Heart right ventricle (tissue), 16 donors: ENCODE measurements at places on chromosomes 5 and 9. TPM values are rescaled to one million over a fixed set of nuclear protein-coding genes. Genes with fewer than 3 reads are reported as not detected.

DNA sequence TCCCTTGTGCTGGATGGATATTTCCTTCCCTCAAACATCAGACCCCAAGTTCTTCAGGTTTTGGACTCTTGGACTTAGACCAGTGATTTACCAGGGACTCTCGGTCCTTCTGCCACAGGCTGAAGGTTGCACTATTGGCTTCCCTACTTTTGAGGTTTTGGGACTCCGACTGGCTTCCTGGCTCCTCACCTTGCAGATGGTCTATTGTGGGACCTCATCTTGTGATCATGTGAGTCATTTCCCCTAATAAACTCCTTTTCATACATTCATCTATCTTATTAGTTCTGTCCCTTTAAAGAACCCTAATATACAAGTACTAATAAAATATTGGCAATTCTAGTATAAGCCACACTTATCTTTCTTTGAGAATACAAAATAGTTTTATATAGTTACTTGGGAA lies 1078.9 kb downstream of the CDH12 start:
- no peaks in the 10 kb centered on the region for H3K27me3 ChIP-seq
- DNase-seq: no peak
- H3K4me3 ChIP-seq: no peak overlapping the region
- H3K27ac ChIP-seq: no peak overlapping the region
- H3K36me3 ChIP-seq: no peaks in the 10 kb centered on the region

DNA sequence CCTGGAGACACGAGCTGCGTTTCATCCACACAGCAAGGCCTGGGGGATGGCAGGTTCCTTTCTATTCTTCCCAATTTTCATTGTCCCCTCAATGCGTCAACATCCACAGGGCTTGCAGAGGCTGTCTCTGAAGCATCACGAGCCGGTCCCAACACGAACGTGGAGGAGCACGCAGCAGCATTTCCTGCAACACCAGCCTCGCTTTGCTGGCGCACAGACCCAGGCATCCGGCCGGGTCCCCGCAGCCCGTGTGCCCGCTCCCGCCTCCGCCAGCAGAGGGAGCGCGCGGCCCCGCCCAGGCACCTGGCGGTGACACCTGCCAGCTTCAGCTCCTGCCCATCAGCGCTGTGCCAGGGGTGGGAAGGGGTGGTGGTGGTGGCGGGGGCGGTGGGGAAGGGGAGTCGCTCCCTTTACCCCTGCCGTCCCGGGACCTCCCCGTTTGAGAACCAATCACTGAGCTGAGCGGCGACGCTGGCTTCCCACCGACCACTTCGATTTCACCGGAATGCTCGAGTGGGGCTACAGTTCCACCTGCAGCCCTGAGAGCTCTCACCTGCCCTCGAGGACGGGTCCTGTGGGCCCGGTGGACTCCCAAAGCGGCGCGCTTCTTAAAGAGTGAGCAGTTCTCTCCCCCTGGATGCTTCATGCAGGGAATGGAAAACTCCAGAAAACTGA lies 464.5 kb downstream of the ICE1 start:
- H3K4me1 ChIP-seq: no peaks in the 10 kb centered on the region
- H3K27me3 ChIP-seq: peaks cover 20% of the 10 kb centered on the region
- DNase-seq: no peak
- no peak overlapping the region for H3K4me3 ChIP-seq
- no peaks in the 10 kb centered on the region for H3K36me3 ChIP-seq

DNA sequence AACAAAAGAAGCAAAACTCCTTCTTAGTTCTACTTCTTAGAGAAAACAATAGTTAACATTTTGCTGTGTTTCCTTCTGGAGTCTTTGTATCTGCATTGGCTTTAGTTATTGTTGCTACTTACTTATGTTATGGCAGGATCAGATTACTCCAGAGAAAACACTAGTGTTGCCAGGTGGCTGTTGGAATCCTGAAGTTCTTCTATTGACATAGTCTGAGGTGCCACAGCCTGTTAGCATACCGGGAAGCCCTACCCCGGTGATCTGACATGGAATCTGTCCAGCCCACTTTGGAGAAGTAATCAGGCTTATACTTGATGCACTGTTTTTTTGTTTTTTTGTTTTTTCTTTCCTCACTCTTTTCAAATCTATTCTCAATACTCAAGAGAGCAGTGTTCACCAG lies 68.5 kb upstream of the CEP78 start:
- no peaks in the 10 kb centered on the region for H3K36me3 ChIP-seq
- H3K4me3 ChIP-seq: no peak overlapping the region
- no peak for DNase-seq
- H3K27me3 ChIP-seq: no peaks in the 10 kb centered on the region

The RASGRF2 gene
- 4.7 TPM for total RNA-seq

DNA sequence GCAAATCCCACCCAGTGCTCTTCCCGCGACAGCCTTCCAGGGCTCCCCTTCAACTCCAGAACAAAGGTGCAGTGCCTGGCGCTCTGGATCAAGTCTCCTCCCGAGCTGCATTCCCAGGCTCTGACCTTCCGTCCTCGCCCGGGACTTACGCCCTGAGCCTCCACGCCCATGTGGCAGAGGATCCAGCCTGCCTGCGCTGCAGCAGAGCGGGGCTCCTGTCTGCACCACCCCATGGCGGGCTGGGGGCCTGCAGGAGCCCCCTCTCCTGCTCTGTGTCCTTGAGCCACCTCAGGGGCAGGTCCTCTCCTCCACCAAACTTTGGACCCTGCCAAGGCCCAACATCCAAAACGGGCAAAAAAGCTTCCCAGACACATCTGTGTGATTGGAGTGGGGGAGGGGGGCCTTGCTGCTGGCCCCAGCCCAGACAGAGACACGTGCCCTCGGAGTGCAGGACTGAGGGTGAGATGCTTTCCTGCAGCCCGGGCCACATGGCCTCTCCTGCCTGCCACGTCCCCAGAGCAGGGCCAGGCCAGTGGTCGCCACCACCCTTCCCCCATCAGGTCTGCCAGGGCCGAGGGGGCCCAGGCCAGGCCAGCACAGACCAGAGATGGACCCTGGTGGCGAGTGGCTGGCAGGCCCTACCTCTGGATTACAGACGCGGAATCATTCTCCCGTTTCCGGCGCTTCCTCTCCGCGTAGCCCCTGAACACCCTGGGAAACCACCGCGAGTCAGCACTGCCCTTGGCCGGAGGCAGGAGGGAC lies 4.4 kb downstream of the NSMF start:
- no peak for DNase-seq
- H3K36me3 ChIP-seq: peaks cover 35% of the 10 kb centered on the region
- no peaks in the 10 kb centered on the region for H3K27me3 ChIP-seq
- no peak overlapping the region for H3K27ac ChIP-seq
- peaks cover 32% of the 10 kb centered on the region for H3K4me1 ChIP-seq
- peak overlapping the region; percentile 53 for H3K4me3 ChIP-seq

DNA sequence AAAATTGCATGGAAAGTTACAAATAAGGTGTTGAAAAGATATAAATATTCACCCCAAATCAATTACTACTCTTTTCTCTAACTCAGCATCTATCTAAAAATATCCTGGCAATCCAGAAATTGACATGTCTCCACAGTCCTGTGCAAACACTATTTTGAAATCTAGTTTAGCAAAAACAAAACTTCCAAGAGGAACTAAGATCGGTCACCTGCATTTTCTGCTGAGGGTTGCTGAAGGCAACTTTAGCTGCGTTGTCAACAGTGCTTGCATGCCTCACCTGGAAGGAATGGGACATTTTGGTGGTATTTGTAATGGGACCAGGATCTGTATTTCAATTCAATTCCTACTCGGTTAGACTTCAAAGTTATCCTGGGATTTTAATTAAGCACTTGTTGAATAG lies 398.3 kb downstream of the NTRK2 start:
- H3K27me3 ChIP-seq: no peaks in the 10 kb centered on the region
- no peaks in the 10 kb centered on the region for H3K36me3 ChIP-seq
- no peak overlapping the region for H3K27ac ChIP-seq
- no peak overlapping the region for H3K4me3 ChIP-seq

The PTPDC1 gene
- 10.5 TPM for total RNA-seq

The PDE6A gene
- 0.17 TPM for total RNA-seq

DNA sequence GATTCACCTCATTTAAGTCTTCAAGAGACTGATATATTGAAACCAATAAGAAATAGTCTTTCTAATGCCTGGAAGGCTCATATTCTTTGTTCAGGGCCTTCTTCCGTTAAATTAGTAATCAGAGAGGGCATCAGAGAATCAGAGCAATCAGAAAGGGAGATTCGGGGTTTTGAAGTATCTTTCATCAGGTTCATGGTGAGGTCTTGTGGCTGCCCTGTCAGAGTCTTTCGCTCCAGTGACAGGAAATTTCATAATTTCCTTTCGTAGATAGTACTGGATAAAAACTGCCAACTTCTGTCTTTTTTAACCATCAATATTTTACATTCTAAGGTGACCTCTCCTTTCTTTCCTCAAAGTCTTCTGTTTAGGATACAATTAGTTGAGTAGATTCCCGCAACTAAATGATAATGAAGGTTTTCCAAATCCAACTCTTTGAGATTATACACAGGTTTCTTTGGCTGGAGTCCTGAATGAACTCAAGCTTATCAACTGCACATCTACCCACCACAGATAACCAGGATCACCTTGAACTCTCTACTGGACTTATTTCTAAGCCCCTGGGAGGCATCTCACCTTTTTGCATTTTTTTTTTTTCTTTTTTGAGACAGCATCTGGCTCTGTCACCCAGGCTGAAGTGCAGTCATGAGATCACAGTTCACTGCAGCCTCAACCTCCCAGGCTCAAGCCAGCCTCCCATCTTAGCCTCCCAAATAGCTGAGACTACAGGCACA lies 5.5 kb downstream of the IL31RA start:
- H3K27me3 ChIP-seq: no peaks in the 10 kb centered on the region
- H3K4me3 ChIP-seq: no peak overlapping the region
- H3K4me1 ChIP-seq: peaks cover 5% of the 10 kb centered on the region
- H3K27ac ChIP-seq: no peak overlapping the region

The AGXT2 gene
- not detected for total RNA-seq

The SPAG8 gene
- total RNA-seq: 0.86 TPM

- no peaks in the 10 kb centered on the region for H3K4me1 ChIP-seq
- no peak overlapping the region for H3K27ac ChIP-seq
- no peaks in the 10 kb centered on the region for H3K36me3 ChIP-seq
- H3K4me3 ChIP-seq: no peak overlapping the region
These were observed 12.7 kb downstream of the OR1L6 start for GRCh38 chr9:122754825-122755224.

The PFN3 gene
- not detected for total RNA-seq

DNA sequence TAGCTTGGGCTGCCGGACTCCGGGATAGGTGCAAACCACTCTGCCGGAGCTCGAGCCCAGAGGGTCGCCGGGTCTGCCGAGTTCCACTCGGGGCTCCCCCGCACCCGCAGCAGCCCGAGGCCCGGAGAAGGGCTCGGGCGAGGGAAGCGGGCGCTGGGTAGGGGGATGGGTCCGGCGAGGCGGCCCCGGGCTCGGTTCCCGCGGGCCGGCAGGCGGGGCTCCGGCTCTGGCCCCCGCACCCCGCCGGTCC lies 507 bp downstream of the RICTOR start:
- H3K27ac ChIP-seq: peak overlapping the region; percentile 99
- DNase-seq: no peak
- H3K27me3 ChIP-seq: no peaks in the 10 kb centered on the region
- H3K36me3 ChIP-seq: peaks cover 11% of the 10 kb centered on the region

DNA sequence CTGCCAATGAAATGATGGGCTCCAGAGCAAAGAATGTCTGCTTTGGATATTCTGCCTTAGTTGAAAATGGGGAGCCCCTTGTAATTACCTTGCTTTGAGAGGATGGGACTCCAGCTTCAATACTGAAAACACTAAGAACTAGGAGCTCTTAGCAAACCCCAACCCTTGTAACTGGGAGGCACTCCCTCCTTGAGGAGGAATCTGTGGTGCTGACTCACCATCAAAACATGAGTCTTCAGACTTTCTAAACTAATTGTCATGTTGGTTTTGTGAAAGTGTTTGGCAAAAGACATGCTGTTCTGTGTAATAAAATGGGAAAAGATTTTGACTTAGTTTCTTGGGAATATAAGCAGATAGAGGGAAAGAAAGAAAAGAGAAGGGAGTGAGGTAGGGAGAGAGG lies 91.9 kb upstream of the PTPRD start:
- no peak for DNase-seq
- H3K27ac ChIP-seq: no peak overlapping the region
- no peaks in the 10 kb centered on the region for H3K36me3 ChIP-seq
- no peaks in the 10 kb centered on the region for H3K27me3 ChIP-seq
- H3K4me1 ChIP-seq: no peaks in the 10 kb centered on the region

DNA sequence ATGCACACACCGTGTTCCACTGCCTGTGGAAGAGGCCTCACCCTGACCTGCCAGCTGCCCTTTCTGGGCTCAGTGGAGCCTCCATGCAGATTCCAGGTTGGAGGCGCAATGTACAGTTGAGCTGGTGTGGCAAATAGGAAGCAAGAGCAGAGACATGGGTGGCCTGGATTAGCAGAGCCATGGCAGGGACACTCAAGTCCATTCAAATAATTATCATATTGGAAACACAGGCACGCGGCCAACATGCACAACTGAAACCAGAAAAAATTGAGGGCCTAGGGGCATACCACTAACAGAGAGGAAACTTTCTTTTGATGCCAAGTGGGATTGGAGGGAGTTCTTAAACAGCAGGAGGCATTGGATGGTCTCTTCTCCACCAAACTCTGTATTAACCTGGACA lies 35.8 kb downstream of the OTULINL start:
- no peaks in the 10 kb centered on the region for H3K27me3 ChIP-seq
- DNase-seq: no peak
- H3K4me3 ChIP-seq: no peak overlapping the region
- no peak overlapping the region for H3K27ac ChIP-seq
- H3K4me1 ChIP-seq: no peaks in the 10 kb centered on the region

The HTR1A gene
- total RNA-seq: not detected

GRCh38 chr5:88875341-88876234 lies 7.4 kb downstream of the MEF2C start:
- DNase-seq: no peak
- H3K36me3 ChIP-seq: peaks cover 6% of the 10 kb centered on the region
- no peaks in the 10 kb centered on the region for H3K27me3 ChIP-seq
- peaks cover 3% of the 10 kb centered on the region for H3K4me1 ChIP-seq

DNA sequence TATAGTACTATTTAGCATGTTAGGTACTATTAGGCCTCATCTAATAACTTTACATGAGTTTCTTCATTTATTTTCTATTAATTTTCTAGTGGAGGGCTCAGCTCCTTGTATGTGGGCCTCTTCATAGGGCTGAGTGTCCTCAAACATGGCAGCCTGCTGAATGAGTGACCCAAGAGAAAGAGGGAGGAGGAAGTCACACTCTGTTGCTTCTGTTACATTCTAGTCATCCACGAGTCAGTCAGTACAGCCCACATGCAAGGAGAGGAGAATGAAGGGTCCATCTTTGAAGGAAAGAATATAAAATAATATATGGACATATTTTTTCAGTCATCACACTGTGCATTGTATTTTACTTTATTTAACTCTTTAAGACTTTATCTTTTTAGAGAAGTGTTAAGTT lies 66.6 kb upstream of the NR3C1 start:
- no peak for DNase-seq
- H3K36me3 ChIP-seq: no peaks in the 10 kb centered on the region
- peaks cover 17% of the 10 kb centered on the region for H3K4me1 ChIP-seq
- no peak overlapping the region for H3K27ac ChIP-seq

- H3K4me1 ChIP-seq: no peaks in the 10 kb centered on the region
- no peaks in the 10 kb centered on the region for H3K27me3 ChIP-seq
- no peak for DNase-seq
- H3K36me3 ChIP-seq: no peaks in the 10 kb centered on the region
- no peak overlapping the region for H3K27ac ChIP-seq
- no peak overlapping the region for H3K4me3 ChIP-seq
These were observed 33.2 kb upstream of the CYFIP2 start for GRCh38 chr5:157232706-157233105.
